ENCODE measurements at places on chromosomes 2 and 18.
A peak's percentile ranks its signal among the peaks of the same experiment; 100 is the strongest.

DNA sequence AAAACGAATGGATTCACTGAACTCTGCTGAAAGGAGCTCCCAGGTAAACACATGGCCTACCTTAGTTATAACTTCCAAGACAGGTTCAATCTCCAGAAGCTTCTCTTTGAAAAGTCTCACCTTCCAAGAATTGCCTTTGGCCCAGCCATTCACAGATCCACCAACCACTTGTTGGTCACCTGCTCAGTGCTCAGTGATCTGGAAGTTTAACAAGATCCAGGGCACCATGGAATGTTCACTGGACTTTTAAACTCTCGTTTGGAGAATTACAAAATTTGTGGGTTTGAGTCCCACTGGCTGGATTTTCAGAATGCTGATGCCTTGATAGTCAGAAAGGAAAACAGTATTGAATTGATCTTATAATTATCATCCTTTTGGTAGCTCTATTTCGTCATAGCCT is 9.4 kb downstream of the GPR39 start:
- DNase-seq = no peak

GRCh38 chr2:11774600-11774999 is 28.2 kb downstream of the LPIN1 start:
- no peak for DNase-seq

GRCh38 chr2:10258726-10259125 is 44.0 kb upstream of the HPCAL1 start:
- no peak for DNase-seq

GRCh38 chr2:37080689-37081088 is 3.5 kb downstream of the HEATR5B start:
- no peak for DNase-seq

- DNase-seq = no peak
Observed at GRCh38 chr2:44245083-44245861, 30.0 kb upstream of the SLC3A1 start.

DNA sequence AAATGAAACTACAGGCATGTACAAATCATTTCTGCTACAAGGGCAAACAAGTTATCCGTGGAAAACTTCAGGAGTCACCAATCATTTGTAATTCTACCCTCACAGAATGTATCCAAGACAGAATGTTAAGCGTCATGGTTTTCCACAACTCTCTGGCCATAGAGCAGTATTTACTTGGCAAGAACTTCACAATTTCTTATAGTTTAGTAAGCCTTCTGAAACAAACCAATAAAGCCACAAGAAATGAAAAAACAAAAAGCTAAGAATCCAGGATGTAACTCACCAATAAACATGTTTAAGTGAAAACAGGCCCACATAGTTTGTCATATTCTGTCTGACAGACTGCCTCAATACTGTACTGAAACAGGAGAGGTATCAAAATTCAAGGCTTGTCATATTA is 70.3 kb downstream of the LNPK start:
- DNase-seq = no peak

GRCh38 chr2:137947728-137948336 is 16.4 kb upstream of the HNMT start:
- peak; percentile 18 for DNase-seq

- no peak for DNase-seq
Observed at GRCh38 chr2:10845640-10846039, 33.1 kb upstream of the PDIA6 start.
